Osteocyte (in vitro differentiated cells): ENCODE measurements at places on chromosomes 5 and 9. TPM values are rescaled to one million over a fixed set of nuclear protein-coding genes. Genes with fewer than 3 reads are reported as not detected.

The ZBED3 gene
- 18.0 and 21.0 TPM in 2 replicates for total RNA-seq

DNA sequence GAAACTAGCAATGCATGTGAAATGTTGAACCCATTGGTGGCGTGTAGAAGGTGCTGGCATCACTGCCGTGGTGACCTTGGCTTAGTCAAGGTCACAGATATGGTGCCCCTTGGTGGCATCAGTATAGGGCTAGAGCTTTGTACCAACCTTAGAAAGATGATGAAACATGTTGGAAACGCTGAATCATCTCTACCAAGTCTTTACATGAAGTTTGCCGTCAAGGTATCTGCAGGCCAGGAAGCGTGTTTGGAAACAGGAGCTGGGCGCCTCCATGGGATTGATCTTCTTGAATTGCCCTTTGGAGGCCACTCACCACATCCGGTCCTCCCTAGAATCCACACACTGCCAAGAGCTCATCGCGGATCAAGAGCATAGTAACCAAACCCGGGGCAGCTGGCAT is 16.9 kb upstream of the BOD1 start:
- H3K27me3 ChIP-seq = no peaks in the 10 kb centered on the region
- DNase-seq = no peak
- H3K4me1 ChIP-seq = peaks cover 11% of the 10 kb centered on the region
- H3K4me3 ChIP-seq = no peak overlapping the region

The PCDHGA11 gene
- 1.9 and 2.2 TPM in 2 replicates for total RNA-seq

- H3K4me3 ChIP-seq = no peak overlapping the region
- no peaks in the 10 kb centered on the region for H3K36me3 ChIP-seq
- DNase-seq = no peak
- H3K27me3 ChIP-seq = peaks cover 21% of the 10 kb centered on the region
- H3K27ac ChIP-seq = no peak overlapping the region
- H3K4me1 ChIP-seq = peaks cover 4% of the 10 kb centered on the region
These were observed 157.5 kb downstream of the TRIM32 start for GRCh38 chr9:116844621-116845020.

- peaks cover 10% of the 10 kb centered on the region for H3K4me1 ChIP-seq
- H3K27ac ChIP-seq = peak overlapping the region; percentile 58
- no peak overlapping the region for H3K4me3 ChIP-seq
- H3K27me3 ChIP-seq = no peaks in the 10 kb centered on the region
- DNase-seq = no peak
These were observed 15.2 kb upstream of the SLC35D2 start for GRCh38 chr9:96398582-96399324.

DNA sequence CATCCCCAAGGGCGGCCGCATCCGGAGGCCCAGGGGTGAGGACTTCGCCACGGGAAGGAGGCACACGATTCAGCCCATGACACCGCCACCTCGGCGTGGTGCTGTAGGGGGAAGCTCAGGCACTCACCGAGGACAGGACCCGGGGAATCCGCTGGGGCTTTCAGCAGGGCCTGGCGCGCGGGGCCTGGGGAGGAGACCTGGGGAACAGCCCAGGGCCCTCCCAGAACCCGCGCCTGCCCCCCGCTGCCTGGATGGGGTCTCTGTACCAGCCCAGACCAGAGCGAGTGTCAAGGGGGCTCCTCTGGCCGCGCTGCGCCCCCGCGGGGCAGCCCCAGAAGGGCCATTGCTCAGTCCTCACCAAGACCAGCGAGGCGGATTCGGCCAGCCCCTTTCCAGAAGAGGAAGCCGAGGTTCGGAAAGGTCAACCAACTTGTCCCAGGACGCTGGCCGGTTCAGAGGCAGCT is 12.8 kb downstream of the COL23A1 start:
- peak; percentile 84 for DNase-seq
- no peaks in the 10 kb centered on the region for H3K4me1 ChIP-seq
- H3K27me3 ChIP-seq = peaks cover 7% of the 10 kb centered on the region
- no peak overlapping the region for H3K27ac ChIP-seq
- peak overlapping the region; percentile 29 for H3K4me3 ChIP-seq

The PDCD1LG2 gene
- total RNA-seq = 1.7 TPM in 2 replicates

The COL5A1 gene
- total RNA-seq = 1,552 and 1,672 TPM in 2 replicates

GRCh38 chr9:14052359-14052758 is 261.6 kb downstream of the NFIB start:
- H3K27ac ChIP-seq = no peak overlapping the region
- H3K4me1 ChIP-seq = peaks cover 18% of the 10 kb centered on the region
- H3K27me3 ChIP-seq = no peaks in the 10 kb centered on the region
- H3K4me3 ChIP-seq = no peak overlapping the region
- no peak for DNase-seq
- H3K36me3 ChIP-seq = no peaks in the 10 kb centered on the region

DNA sequence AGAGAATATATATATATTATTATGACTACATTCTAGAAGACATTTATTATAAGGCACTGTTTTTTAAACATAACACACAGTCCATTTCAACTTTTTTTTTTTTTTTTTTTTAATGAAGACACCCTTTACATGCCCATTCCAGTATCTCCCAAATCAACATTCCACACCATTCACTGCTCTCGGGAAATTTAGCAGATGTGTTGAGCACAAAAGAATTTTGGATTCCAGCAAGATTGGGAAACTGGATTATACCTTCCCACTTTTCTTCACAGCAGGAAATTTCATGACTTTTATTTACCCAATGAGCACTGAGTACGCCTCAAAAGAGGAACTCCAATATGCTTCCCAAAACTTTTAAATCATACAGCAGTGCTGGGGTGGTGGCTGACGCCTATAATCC is 333.6 kb upstream of the DAB2 start:
- H3K4me3 ChIP-seq = no peak overlapping the region
- peak overlapping the region; percentile 97 for H3K27ac ChIP-seq
- H3K27me3 ChIP-seq = no peaks in the 10 kb centered on the region
- H3K4me1 ChIP-seq = peaks cover 70% of the 10 kb centered on the region
- no peaks in the 10 kb centered on the region for H3K36me3 ChIP-seq

DNA sequence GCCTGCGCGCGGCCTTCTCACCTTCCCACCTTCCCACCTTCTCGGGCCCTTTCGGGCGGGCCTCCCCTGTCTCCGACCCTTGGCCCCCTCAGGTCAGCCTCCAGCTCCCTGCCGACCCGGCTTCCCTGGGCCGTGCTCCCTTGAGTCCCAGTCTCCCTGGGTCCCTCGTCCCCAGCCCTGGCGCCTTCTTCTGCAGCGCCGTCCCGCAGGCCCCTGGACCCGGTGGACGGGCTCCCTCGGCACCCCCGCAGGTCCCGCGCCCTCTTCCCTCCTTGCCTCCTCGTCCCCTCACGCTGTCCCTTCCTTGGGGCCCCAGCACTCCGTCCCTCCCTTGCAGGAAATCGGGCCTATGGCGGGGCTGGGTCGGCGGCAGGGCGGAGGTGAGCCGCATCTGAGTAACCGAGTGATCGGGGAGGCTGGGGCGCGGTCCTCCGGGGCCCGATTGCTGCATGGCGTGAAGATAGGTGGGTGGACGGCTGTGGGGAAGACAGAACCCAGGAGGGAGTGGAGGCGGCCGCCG is 7.6 kb downstream of the ARPC5L start:
- H3K27me3 ChIP-seq = no peaks in the 10 kb centered on the region
- H3K36me3 ChIP-seq = peaks cover 5% of the 10 kb centered on the region
- DNase-seq = no peak
- peak overlapping the region; percentile 77 for H3K27ac ChIP-seq
- peaks cover 30% of the 10 kb centered on the region for H3K4me1 ChIP-seq

DNA sequence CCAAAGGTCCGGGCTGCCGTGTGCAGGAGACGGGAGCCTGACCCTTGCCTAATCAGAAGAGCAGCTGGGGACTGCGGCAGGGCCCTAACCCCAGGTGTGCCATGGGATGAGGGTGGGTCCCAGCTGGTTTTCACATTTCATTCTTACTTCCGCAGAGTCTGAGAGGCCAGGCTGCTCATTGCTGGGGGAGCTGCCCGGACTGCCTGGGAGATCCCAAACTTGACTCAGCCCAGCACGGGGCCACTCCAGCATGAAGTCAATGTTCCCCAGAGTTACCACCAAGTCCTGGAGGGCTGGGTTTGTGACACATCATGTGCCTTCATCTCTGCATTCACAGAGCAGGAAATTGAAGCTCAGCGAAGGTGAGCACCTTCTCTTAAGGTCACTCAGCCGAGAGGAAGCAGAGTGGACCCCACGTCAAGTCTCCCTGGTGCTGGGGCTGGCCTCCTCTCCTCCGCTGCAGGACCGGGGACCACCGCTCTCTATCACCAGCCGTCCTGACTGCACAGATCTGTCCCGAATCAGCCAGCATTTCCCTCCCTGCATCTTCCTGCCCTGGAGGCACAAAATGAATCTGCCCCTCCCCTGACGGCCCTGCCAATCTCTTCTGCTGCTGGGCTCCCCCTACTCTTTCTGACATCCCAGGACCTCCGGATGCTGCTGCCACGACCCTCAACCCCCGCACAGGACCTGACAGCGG is 54.6 kb upstream of the PHYKPL start:
- no peak for DNase-seq
- no peaks in the 10 kb centered on the region for H3K36me3 ChIP-seq
- H3K27me3 ChIP-seq = peaks cover 10% of the 10 kb centered on the region
- H3K27ac ChIP-seq = no peak overlapping the region

The SELENOP gene
- total RNA-seq = 55.8 and 70.3 TPM in 2 replicates

The DCAF10 gene
- total RNA-seq = 27.7 TPM in 2 replicates

The SPOCK1 gene
- 900 and 954 TPM in 2 replicates for total RNA-seq

DNA sequence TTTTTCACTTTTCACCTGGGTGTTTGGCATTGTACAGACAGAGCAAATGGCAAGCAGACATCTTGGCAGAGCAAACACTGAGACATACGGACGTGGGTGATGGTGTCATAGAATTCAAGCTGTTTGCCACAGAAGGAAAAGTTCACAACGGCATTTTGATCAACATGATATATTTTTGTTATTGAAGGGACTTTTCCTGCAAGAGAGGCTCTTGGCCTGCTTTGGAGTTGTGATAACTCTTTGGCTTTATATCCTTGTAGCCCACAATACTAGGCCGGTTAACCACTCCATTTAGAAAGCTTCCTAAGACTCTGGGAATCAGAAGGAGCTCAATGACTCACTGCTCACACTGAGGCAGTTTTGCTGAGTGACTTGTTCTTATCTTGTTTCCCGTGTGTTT is 1038.3 kb downstream of the TLE1 start:
- no peaks in the 10 kb centered on the region for H3K27me3 ChIP-seq
- no peak for DNase-seq
- peaks cover 30% of the 10 kb centered on the region for H3K4me1 ChIP-seq

DNA sequence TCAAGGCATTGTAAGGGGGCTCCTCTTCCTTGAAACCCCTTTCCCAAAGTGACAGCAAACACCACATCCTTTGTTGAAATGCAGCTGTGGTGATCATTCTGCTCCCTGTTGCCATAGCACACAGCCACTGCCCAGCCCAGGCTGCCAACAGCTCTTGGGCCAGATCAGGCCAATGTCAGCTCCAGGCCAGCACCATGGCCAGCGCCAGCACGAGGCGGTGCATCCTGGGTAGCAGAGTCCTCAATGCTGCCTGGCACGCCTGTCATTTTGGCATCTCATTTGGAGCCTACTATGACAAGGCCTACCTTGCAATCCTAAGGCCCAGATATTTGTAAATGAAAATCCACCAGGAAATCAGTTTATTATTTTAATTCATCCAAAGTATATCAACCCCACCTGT is 390.6 kb downstream of the DNAH5 start:
- no peaks in the 10 kb centered on the region for H3K36me3 ChIP-seq
- no peaks in the 10 kb centered on the region for H3K4me1 ChIP-seq
- DNase-seq = no peak
- H3K27ac ChIP-seq = no peak overlapping the region
- no peaks in the 10 kb centered on the region for H3K27me3 ChIP-seq

- DNase-seq = no peak
- no peak overlapping the region for H3K4me3 ChIP-seq
- H3K4me1 ChIP-seq = peaks cover 3% of the 10 kb centered on the region
- no peaks in the 10 kb centered on the region for H3K27me3 ChIP-seq
- H3K36me3 ChIP-seq = peaks cover 12% of the 10 kb centered on the region
These were observed 64.9 kb downstream of the KDM4C start for GRCh38 chr9:6822696-6823095.

DNA sequence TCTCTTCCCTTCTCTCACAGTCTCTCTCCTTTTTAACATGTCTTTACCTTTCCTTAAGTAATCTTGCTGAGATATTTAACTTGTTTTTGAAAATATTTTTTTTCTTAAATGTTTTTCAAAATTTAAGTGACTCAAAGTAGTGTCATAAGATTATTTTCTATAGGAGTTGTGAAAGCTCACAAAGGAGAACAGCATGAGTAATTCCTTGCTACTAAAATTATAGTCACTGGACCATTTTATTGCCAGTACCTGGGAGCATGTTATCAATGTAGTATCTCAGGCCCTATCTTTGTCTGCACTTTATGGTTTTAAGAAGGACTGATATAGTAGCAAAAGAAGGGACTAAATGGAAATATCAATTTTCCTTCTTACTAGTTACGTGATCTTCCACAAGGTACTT is 181.9 kb downstream of the TMEM232 start:
- H3K27me3 ChIP-seq = no peaks in the 10 kb centered on the region
- no peak overlapping the region for H3K27ac ChIP-seq
- H3K4me1 ChIP-seq = no peaks in the 10 kb centered on the region
- H3K4me3 ChIP-seq = no peak overlapping the region

The ELP1 gene
- total RNA-seq = 25.7 and 26.1 TPM in 2 replicates

GRCh38 chr5:177985430-177986040 is 10.5 kb downstream of the PROP1 start:
- H3K4me1 ChIP-seq = no peaks in the 10 kb centered on the region
- DNase-seq = peak; percentile 79
- no peak overlapping the region for H3K4me3 ChIP-seq
- H3K36me3 ChIP-seq = no peaks in the 10 kb centered on the region
- H3K27ac ChIP-seq = no peak overlapping the region

The GPR151 gene
- total RNA-seq = not detected in 2 replicates

GRCh38 chr9:89686126-89686525 is 81.3 kb downstream of the GADD45G start:
- no peak overlapping the region for H3K4me3 ChIP-seq
- no peak for DNase-seq
- H3K36me3 ChIP-seq = no peaks in the 10 kb centered on the region
- peaks cover 3% of the 10 kb centered on the region for H3K27me3 ChIP-seq

The FAM153A gene
- total RNA-seq = not detected in 2 replicates

DNA sequence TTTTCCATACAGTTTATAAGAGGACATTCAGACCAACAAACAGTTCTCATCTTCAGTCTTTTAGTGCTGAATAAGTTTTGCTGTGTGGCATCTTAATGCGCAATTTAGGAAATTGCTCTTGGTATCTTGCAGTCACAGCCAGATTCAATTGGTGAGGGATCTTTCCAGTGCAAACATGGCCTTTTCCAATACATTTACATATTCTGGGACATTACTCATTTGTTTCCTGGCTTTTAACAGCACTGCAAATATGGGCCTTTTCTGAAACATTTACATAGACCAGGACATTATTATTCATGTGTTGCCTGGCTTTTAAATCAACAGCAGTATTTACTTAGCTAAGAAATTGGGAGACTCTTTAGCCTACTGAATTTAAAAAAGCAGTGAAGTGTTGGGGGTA is 22.7 kb downstream of the ANKRD33B start:
- peaks cover 18% of the 10 kb centered on the region for H3K4me1 ChIP-seq
- DNase-seq = peak; percentile 2
- no peaks in the 10 kb centered on the region for H3K36me3 ChIP-seq
- H3K4me3 ChIP-seq = no peak overlapping the region
- no peaks in the 10 kb centered on the region for H3K27me3 ChIP-seq
